ENCODE measurements at places on chromosomes 7 and 10.

DNA sequence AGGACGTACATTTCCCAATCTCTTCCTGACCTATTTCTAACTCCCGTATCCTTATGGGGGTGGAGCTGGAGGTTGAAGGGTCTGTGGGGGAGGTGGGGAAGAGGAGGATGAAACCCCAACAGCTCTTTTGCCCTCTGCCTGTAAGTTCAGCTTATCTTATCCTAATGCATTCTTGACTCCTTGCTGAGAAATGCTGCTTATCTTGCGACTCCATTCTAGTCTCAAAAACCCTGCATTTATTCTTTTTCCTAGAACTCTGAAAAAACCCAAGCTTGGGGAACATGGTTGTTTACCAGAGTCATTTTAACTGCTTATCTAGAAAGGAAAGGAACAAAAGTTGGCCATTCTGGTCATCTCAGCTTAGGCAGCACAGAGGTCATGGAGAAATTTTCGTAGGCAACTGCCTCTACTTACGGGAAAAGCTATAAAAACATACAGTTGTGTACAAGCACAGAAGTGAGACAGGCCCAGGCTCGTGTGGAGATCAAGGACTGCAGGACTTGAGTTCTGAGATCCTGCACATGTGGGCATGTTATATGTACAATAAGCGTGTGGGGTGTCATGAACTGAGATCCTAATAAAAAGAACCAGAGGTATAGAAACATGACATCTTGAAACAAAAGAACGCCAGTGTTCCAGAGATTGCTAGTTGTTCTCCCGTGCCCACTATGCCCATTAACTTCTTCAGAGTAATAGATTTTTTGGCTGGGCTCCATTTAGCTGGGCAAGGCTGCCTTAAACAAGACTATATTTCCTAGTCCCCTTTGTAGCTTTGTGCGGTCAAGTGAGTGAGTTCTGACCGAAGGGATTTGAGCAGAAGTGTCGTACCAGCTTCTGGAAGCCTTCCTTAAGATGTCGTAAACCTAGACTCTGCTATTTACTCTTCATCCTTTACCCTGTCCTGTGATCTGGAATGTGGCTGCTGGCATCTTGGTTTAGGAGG is 9.6 kb downstream of the INMT start:
- no peak for DNase-seq

DNA sequence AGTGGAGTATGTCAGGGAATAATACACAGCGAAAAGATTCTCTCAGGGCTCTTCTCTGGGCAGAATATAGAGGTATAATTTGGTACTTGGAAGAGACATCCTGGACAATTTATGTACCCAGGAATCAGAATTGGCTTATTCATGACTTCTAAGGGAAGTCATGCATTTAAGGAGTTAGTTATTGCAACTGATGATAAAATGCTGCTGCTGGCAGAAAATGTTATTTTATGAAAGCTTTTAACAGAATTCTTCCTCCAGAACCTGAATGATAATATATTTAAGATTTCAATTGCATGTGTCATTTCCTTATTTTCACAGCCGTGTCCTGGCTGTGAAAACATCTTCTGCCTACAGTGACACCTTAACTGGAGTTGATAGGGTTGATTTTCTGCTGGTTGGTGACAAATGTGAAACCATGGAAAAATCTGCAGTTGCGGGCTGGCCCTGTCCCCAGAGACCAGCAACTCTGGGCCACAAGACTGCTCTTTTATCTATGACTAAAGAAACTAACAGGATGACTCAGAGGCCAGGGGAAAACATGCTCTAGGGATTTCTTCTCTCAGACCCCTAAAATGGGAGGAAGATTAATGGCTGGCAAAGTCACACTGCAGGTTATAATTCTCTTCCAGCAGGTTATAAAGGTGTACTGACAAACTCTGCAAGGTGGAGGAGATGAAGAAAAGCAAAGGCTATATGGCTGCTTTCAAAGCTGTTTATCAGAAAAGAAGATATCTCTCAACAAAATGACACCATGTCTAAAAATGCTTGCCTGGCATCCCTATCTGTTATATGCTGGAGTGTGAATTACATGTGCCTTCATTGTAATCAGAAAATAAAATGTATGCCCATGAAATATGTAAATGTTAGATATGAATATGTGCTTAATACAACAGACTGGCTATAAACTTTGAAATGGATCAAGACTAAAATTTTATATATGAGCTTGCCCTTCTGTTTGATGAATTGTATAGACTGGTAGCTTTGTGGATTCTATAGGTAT is 12.1 kb upstream of the TRUB1 start:
- DNase-seq = no peak

- DNase-seq = no peak
These were observed 282.2 kb upstream of the GALNT17 start for GRCh38 chr7:70849580-70850235.

GRCh38 chr10:107443326-107443725 is 278.8 kb upstream of the SORCS1 start:
- DNase-seq = no peak

GRCh38 chr7:136074843-136075242 is 97.7 kb upstream of the MTPN start:
- DNase-seq = no peak
